Umbilical cord (tissue), 2 donors: ENCODE measurements at places on chromosomes 2 and 18.

- peak; percentile 99 for DNase-seq
These were observed at the start of the genes CHPF and TMEM198 for GRCh38 chr2:219543596-219544358. Gene CHPF, minus strand, starts transcription at chr2:219543809. Its CDS starts 271 bp downstream, at chr2:219543538. Gene TMEM198, plus strand, starts transcription at chr2:219544028. Its CDS starts 700 bp downstream, at chr2:219544728.

DNA sequence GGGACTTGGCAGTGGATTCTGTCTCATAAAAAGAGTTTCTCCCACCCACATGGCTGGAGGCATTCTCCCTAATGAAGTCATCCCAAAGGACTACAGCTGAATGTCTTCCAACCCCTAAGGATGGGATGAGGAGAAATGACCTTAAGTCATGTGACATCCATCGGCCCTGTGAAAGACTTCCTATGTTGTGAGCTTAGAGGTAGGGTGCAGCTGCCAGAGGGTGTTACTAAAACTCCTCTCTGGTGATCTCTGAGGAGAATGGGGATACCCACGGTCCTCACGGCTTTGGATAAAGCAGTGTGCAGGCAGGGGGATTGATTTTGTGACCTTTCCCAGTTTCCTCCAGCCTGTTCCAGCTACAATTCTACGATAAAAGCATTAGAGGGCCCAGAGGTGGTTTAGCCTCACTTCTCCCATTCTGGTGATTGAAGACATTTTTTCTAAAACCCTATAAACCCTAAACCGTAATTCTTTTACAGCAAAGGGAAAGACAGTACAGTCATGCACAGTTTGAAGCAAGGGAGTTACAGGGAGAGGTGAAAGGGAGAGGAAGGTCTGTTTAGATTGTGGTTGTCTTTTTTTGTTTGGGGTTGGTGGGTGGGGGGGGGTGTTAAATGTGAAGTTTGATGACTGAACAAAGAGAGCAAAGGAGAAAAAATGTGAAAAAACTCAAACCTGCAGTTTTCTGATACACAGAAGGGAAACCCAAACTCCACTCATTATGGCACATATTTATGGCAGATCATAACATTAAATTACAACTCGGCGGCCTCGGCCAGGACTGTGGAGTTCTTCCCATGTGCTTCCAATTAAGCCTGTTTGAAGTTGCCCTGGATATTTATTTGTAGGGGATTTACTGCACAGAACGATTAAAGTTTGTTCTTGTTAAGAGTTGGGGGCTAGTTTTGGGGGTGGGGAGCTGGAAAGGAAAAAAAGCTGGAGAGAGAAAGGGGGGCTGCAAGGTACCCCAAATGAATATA, 26.6 kb upstream of the SLC14A2 start:
- peak; percentile 95 for DNase-seq

DNA sequence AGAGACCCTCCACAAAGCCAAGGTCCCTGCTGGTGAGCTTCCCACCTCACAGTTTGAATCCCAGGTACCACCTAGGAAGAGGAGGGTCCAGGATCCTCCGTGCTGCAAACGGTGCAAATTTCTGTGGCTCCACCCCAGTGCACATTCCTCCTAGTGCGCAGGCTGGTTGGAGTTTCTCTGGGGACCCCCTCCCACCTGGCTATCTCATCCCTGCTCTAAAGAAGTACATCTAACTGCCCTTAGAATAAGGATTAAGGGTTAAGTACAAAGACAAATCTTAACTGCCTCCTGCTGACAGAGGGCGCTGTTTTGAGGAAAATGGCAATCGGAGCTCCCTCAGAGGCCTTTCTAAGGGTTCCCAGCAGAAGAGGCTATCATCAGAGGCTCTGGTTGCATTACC, 109.6 kb upstream of the FSIP2 start:
- no peak for DNase-seq

- no peak for DNase-seq
These were observed 25.3 kb downstream of the FSHR start for GRCh38 chr2:49129034-49129433.

- DNase-seq, result no peak
These were observed 103.0 kb downstream of the EHBP1 start for GRCh38 chr2:62808554-62808953.

DNA sequence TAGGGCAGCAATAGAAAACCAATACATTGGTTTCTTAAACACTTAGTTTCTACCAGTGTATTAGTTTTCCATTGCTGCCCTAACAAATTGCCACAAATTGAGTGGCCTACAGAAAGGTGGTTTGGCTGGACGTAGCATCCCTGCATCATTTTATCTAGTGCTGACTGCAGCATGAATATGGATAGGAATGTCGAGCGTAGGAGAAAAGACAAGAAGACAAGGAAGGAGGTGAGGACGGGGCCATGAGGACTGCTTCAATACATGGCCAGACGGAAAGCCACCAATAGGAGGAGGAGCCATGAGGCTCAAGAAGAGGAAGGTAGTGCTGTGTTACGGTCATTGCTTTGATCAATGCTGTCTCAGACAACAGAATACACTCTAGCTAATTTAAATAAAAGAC, 154.5 kb upstream of the NDUFV2 start:
- DNase-seq, result no peak

DNA sequence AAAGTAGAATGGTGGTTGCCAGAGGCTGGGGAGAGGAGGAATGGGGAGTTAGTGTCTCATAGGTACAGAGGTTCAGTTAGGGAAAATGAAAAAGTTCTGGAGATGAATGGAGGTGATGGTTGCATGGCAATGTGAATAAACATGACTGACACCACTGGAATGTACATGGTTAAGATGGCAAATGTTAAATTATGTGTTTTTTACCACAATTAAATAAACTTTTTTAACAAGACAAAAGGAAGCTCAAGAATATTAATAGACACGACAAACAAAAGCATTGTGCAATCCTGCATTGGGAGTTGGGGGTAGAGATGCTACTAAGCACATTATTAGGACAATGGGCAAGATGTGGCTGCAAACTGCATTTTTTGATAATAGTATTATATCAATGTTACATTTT, 147.7 kb downstream of the TWIST2 start:
- DNase-seq, result no peak
